ENCODE measurements at places on chromosomes 13 and 19.

DNA sequence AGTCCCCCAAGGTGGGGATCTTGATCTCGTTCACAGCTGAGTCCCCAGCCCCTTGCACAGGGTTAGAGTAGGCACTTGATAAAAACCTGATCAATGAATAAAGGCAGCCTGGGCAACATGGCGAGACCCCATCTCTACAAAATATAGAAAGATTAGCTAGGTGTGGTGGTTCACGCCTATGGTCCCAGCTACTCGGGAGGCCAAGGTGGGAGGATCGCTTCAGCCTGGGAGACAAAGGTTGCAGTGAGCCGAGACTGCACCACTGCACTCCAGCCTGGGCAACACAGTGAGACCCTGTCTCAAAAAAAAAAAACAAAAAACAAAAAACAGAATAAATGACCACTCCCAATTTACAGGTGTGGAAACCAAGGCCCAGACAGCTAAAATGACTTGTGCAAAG, 4.8 kb downstream of the YIF1B start:
- DNase-seq = no peak

DNA sequence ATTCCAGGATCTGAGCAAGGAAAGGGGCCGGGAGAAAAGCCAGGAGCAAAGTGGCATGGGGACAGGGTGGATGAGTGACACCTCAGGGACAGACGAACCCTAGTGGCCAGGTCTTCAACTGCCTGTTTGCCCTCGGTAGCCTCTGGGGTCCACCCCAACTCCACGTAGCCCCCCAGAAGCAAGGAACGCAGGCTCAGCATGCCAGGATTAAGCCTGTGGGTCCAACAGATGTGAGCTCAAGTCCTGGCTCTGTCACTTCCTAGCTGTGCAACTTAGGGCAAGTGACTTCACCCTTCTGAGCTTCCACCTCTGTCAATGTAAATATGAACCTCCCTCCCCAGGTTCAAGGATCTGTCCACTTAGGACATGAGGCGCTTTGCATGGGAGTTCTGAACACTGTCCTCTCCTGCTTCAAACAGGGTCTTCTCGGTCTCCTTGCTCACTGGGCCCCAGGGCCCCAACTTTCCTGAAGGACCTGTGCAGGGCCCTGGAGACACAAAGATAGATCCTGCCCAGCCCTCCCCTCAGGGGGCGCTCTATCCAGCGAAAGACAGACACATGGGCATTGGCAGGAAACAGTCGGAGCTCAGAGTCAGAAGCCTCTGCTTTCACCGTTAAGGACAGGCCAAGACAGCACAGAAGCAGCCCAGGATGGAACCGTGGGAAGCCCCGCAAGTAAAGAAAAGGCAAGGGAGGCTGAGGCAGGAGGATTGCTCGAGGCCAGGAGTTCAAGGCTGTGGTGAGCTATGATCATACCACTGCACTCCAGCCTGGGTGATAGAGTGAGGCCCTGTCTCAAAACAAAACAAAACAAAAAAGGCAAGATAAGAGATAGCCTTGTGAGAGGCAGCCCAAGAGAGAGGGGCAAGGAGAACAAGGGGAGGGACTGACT, 13.2 kb downstream of the SYDE1 start:
- no peak for DNase-seq

DNA sequence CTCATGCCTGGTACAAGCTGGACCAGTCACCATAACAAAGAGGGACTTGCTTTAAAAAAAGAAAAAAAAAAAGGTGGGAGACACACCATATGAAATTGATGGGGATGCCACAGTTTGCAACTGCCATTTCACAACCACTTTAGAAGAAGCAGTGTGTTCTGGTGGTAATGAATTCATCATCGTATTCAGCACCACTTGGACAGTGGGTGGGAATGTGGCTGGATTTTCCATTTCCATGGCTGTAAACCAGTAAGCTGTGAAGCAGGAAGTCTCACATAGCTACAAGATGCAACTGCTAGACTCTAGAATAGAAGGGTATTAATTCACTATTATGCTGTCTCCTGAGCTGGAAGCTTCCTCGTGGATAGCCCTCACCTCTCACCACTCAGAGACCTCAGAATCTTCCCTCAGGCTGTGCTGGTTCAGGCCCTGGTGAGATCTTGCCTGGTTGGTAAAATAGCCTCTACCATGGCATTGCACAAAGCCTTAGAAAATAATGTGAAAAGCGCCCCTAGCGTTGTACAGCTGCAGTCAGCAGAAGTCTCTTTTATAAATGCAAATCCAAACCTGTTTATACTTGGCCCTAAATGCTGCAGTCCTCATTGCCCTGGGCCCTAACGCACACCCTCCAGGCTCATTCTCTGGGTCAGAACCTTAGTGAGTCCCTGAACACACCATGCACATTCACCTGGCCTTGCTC, 150.7 kb downstream of the KCTD15 start:
- DNase-seq = no peak

- no peak for DNase-seq
Measured at GRCh38 chr13:107516517-107516916, 698.8 kb downstream of the LIG4 start.

GRCh38 chr19:15583346-15583745, 31.7 kb upstream of the CYP4F8 start:
- no peak for DNase-seq

All from activated CD4-positive, alpha-beta T cell treated with anti-CD3 and anti-CD28 coated beads, Interleukin-2, amount 50 U/mL, for 16 hours (primary cell).